NCI-H510A (cell line): ENCODE measurements at places on chromosomes 7 and 10.

DNA sequence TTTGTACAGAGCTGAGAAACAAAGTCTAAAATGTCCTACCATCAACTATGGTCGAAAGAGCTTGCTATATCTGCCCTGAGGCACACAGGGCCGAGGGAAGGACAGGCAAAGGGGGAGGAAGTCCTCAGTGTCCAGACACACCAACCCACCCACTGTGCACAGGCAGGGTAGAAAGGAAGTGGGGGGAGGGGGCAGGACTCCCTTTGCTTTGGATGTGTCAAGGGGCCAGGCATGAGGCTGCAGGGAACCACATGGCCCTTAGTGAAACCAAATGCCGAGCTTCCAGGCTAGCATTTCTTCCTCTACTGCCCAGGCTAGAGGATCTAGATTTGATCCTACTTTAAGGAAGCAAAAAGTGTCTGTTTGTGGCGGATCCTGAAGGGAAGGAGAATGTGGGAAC is 28.6 kb downstream of the KCNH2 start:
- no peak for DNase-seq

GRCh38 chr7:35550831-35551230 is 144.1 kb downstream of the HERPUD2 start:
- DNase-seq, result no peak

DNA sequence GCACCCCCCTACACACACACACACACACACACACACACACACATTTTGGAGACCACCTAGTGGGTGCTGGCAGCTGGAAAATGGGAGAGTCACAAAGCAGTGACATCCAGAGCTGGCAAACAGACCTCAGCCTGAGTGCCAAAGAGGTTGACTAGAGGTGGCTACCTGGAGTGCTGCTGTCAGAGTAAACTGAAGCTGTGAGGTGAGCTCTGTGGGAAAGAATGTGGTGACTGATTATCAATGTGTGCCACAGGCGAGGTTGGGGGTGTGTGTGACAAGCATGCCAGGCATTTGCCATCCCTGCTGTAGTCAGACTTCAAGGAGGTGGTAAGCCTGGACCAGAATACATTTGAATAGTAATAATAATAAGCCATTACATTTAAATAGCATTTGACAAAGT is 120.6 kb downstream of the SLIT1 start:
- DNase-seq, result no peak

DNA sequence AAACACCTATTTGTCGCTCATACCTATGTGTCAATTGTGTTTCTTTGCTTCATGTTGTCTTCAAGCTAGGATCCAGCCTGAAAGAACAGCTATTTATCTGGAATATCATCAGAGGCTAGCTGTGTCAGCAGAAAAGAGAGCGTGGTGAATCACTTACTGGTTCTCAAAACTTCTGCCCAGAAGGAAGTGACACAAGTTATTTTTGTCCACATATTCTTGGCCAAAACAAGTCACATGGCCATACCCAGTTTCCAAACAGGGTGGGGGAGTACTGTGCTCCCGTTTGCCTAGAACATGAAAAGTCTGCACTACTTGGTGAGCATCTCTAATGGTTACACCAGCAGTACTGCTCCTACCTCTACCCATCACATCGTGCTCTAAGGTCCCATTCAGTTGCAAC is 160.9 kb upstream of the CSTF2T start:
- no peak for DNase-seq

- DNase-seq, result no peak
These were observed 76.9 kb upstream of the LANCL2 start for GRCh38 chr7:55288070-55288824.

GRCh38 chr10:79243181-79244067 is 103.8 kb upstream of the PPIF start:
- peak; percentile 43 for DNase-seq
